ENCODE measurements at places on chromosomes 1 and 21. TPM values are rescaled to one million over a fixed set of nuclear protein-coding genes. Genes with fewer than 3 reads are reported as not detected.

Gene PRKAB2
- 7.7 TPM for total RNA-seq

Gene EYA3
- 8.9 TPM for total RNA-seq

Gene RBBP4
- total RNA-seq = 109 TPM

Gene INPP5B
- total RNA-seq = 30.4 TPM

Gene DCDC2B
- not detected for total RNA-seq

Gene WNT4
- total RNA-seq = under 0.01 TPM

Gene NUP210L
- total RNA-seq = 0.13 TPM
